ENCODE measurements at places on chromosomes 3 and 15.

DNA sequence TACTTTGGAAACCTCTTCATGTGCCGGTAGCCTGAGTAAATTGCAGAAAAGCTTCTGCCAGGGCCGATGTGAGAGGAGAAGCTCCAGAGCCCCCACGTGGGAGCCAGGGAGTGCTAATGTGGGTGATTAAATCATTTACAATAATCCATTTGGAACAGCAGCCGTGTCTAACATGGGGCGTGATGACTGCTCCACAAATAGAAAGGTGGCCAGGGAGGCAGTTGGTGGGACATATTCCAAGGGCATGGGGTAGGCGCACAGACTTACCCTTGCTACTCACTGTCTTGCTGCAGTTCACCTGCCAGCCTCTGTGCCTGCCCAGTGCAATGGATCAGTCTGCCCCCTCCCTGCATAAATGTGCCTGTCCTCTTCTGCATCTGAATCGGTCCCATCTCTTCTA is 39.3 kb upstream of the INSYN1 start:
- no peak for DNase-seq

GRCh38 chr3:195899701-195900435 is 8.5 kb downstream of the TNK2 start:
- no peak for DNase-seq

GRCh38 chr3:182821221-182821981 is 28.1 kb downstream of the ATP11B start:
- no peak for DNase-seq

GRCh38 chr3:52299879-52300611 is 12.4 kb downstream of the GLYCTK start:
- no peak for DNase-seq
